ENCODE measurements at places on chromosomes 6 and 20. TPM values are rescaled to one million over a fixed set of nuclear protein-coding genes. Genes with fewer than 3 reads are reported as not detected.

The ME1 gene
- total RNA-seq, result not detected

DNA sequence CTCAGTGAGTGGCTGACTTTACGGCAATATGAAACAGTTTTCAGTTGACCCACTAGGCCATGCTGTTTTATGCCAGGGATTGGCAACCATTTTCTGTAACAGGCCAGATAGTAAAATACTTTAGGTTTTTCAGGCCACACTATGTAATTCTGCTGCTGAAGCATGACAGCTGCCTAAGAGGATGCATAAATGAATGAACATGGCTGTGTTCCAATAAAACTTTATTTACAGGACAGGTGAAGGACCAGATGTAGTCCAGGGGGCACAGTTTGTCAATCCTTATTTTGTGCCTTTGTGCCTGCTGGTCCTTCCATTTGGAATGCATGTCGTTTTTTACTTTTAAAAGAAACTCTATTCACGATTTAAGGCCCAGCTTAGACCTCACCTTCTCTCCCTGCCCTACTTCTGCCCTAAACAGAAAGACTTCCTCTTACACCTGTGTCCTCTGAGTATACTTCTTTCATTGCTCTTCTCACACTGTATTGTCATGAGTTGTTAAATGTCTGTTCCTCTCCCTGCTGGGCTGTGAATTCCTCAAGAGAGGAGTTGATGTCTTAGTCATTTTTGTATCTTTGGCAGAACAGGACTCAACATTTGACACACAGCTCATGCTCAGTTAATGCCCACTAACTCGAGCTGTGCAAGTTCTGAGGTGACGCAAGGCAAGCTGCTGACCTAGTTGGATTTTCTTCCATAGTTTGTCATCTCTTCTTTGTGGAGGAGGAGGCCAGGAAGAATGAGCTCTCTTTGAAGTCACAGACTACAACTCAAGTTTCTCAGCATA lies 90.1 kb upstream of the MAP7 start:
- no peaks in the 10 kb centered on the region for H3K27me3 ChIP-seq
- DNase-seq, result no peak
- no peak overlapping the region for H3K27ac ChIP-seq
- peaks cover 28% of the 10 kb centered on the region for H3K36me3 ChIP-seq
- H3K4me1 ChIP-seq, result peaks cover 3% of the 10 kb centered on the region

- H3K36me3 ChIP-seq, result no peaks in the 10 kb centered on the region
- no peak overlapping the region for H3K27ac ChIP-seq
- H3K27me3 ChIP-seq, result no peaks in the 10 kb centered on the region
- H3K4me3 ChIP-seq, result no peak overlapping the region
- H3K4me1 ChIP-seq, result peaks cover 11% of the 10 kb centered on the region
- DNase-seq, result no peak
These were observed 59.5 kb downstream of the CTCFL start for GRCh38 chr20:57465486-57465885.

GRCh38 chr6:108083349-108083748 lies 8.8 kb upstream of the OSTM1 start:
- no peaks in the 10 kb centered on the region for H3K4me1 ChIP-seq
- H3K27ac ChIP-seq, result no peak overlapping the region
- no peak for DNase-seq
